NCI-H82 (cell line): ENCODE measurements at places on chromosomes 13 and 19.

GRCh38 chr19:48110350-48110966 is at the start of gene PLA2G4C:
Gene PLA2G4C, minus strand, starts transcription at chr19:48110817. Its CDS starts 4,288 bp downstream, at chr19:48106529.
- peak; percentile 96 for DNase-seq

DNA sequence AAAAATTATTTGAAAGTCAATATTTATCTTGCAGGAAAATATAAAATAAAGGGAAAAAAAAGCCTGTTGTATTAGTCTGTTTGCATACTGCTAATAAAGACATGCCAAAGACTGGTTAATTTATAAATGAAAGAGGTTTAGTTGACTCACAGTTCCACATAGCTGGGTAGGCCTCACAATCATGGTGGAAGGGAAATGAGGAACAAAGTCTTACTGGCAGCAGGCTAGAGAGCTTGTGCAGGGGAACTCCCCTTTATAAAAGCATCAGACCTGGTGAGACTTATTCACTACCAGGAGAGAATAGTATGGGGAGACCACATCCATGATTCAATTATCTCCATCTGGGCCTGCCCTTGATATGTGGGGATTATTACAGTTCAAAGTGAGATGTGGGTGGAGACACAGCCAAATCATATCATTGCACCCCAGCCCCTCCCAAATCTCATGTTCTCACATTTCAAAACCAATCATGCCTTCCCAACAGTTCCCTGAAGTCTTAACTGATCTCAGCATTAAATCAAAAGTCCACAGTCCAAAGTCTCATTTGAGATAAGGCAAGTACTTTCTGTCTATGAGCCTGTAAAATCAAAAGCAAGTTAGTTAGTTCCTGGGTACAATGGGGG is 1416.5 kb upstream of the SPRY2 start:
- no peak for DNase-seq

DNA sequence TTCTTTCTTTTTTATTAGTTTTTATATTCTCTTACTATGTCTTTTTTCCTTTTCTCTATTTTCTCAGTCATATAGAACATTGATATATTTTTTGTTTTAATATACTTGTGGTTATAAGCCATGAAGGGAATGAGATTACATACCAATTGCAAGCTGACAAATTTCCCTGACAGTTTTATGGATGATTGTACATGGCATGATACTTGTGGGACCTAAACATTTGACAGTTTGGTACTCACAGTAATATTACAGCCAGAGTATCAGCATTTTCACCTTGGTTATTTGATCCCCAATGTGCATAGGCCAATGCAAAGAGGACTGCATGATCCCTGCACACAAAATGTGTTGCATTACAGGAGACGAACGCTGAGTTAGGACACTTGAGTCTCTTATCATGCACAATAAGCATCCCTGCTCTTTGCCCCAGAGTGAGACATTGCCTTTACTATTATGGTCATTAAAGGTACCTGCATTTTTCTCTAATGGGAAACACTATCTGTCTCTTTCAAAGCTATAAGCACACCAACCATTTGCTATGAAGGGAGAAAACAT is 713.4 kb upstream of the PCDH20 start:
- DNase-seq = no peak

GRCh38 chr19:42277821-42278451 is 8.9 kb downstream of the CIC start:
- no peak for DNase-seq

DNA sequence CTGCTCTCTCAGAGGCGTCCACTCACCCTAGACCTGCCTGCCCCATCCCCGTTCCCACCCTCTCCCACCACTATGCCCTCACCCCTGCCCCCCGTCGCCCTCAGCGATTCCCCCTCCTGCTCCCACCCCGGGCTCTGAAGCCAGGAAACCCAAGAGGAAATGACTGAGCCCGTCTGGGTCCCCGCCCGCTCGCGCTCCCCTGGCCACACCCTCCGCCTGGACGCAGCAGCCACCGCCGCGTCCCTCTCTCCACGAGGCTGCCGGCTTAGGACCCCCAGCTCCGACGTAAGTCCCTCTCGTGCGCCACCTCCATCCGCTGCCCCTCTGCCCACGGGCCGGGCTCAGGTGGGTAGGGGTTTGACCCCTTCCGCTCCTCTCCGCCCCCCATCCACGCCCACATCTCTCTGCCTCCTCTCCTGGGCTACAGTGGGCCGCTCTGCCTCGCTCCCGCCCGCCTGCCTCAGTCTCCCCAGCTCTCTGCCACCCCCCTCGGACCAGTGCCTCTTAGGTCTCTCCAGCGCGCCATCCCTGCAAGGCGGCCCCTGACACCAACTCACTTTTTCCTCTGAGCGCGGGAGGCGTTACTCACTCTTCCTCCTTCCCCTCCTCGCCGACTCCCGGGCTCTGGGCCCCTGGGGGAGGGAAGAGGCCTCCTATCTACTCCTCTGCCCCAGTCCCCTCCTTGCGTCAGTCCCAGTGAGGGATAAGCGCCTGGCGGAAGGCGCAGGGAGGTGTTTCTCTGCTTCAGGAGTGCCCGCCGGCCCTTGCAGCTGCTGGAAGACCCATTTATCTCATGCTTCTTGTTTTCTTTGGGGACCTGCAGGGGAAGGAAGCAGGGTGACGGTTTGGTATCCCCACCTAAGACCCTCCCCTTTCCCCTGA is at the start of gene FXYD5:
Gene FXYD5, plus strand, starts transcription at position 211 of the 882 bp plus-strand sequence. CDS start 816 bp downstream, outside the sequence.
- peak; percentile 68 for DNase-seq

- no peak for DNase-seq
Observed at GRCh38 chr13:78972561-78972960, 313.6 kb upstream of the OBI1 start.

DNA sequence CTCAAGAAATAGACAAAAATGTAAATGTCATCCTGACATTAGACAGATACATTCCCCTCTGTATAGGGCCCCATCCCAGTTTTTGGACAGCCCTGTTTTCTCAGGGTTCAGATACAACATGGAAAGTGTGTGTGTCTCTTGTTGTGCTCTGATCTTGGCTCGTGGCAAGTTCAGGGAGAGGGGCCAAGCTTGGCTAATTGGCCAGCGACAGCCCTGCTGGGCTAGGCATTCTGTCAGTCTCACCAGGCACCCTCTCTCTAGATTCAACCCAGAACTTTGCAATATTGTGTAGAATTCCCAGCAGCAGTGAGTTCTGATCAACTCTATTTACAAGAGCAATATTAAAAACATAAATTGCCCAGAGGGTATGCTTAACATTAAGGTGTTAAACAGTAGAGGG is 30.1 kb downstream of the MTUS2 start:
- no peak for DNase-seq

GRCh38 chr13:100714478-100714877 is 39.9 kb upstream of the TMTC4 start:
- no peak for DNase-seq

DNA sequence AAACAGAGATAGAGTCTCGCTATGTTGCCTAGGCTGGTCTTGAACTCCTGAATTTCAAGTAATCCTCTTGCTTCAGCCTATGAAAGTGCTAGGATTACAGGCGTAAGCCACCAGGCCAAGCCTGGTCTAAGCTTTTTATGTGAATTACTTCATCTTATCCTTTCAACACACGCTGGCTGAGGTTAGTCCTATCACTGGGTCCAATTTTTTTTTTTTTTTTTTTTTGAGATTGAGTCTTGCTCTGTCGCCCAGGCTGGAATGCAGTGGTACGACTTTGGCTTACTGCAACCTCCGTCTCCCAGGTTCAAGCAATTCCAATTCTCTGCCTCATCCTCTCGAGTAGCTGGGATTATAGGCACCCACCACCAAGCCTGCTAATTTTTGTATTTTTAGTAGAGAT is 10.4 kb downstream of the MYO1F start:
- no peak for DNase-seq

GRCh38 chr13:35888981-35889380 is 242.2 kb downstream of the DCLK1 start:
- no peak for DNase-seq

- DNase-seq = no peak
Observed at GRCh38 chr19:1153891-1154730, 20.0 kb downstream of the SBNO2 start.

DNA sequence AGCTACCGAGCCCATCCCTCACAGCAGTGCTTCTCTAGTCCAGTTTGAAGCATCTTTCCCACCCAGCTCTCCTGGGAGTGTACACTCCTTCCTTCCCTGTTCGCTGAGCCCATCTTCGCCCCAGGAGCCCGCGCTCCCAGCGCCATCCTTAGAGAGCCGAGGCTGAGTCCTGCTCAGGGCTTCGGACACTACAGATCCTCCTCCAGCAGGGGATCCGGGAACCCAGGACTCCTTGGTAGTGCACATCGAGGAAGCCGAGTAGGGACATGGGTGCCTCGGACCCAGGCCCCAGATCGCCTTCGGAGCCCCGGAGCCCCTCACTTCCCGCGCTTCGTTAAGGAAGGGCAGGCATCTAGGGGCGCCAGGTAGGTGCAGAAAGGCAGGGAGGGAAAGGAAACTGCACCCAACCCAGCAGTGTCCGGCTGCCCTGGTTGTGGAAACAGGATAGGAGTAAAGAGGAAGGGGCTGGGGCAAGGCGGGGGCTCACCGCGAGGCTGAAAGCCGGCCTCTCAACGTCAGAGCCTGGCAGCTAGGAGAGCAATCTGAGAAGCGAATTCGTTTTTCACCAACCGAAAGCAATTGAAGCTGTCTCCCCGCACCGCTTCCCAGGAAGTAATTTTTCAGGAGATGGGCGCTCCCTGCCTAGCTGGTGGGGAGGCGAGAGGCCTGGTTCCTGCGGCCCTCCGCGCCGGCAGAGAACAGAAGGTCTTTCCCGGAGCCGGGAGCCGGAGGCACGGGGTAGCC is 1.0 kb downstream of the PDX1 start:
- no peak for DNase-seq

DNA sequence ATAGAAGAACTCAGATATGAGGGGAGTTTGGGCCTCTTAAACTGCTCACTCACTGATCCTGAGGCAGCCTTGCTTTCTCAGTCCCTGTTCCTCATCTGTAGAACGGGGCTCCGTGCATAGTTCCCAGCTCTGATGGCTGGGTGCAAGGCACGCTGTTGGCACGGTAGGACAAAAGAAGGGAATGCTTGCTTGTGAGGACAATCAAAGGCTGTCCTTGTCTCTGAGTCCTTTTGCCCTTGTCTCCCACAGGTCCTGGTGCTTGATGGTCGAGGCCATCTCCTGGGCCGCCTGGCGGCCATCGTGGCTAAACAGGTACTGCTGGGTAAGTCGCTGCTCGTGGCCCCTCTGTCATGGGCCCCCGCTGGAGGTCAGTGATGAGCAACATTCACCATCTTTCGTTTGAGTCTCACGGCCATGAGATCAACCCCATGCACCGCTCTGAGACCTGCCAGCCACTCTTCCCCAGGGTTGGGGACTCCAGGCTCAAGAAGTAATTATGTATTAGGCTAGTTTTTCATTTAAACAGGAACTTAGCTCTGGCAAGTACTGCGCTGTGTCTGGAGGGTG is 2.3 kb downstream of the RPL13A start:
- DNase-seq = peak; percentile 32

DNA sequence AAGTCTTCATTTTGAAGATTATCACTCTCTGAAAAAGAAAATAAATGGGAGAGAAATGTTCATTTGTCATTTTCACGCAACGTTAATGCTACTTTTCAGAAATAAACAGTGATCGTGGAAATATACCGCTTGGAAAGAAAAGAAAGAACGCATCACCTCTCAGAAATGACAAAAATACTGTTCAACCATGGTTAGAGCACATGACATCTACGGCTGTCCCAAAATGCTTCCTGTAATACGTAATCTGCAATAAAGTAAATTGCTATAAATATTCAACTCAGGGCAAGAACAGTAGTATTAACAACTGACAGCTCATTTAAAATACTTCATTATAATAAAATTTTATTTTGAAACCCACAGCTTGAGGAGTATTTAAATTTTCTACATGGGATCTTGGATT is 15.2 kb downstream of the LATS2 start:
- no peak for DNase-seq

GRCh38 chr13:101511766-101512165 is 59.3 kb downstream of the ITGBL1 start:
- DNase-seq = no peak

DNA sequence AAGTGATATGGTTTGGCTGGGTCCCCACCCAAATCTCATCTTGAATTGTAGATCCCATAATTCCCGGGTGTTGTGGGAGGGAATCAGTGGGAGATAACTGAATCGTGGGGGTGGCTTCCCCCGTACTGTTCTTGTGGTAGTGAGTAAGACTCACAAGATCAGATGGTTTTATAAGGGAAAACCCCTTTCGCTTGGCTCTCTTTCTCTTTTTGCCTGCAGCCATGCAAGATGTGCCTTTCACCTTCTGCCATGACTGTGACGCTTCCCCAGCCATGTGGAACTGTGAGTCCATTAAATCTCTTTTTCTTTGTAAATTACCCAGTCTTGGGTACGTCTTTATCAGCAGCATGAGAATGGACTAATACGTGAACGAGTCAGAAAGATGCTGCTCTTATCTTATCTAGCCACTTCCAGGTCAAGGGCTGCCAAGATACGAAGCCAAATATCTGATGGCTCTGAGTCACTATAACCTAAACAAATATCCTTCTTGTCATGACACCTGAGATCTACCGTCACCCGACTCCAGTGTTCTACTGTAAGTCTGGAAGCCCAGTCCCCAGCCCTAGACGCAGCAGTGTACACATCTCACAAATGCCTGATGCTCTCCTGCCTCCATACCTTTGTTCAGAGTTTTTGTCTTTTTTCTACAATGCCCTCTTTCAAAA is 45.9 kb downstream of the SLC15A1 start:
- no peak for DNase-seq
